ENCODE measurements at places on chromosomes 2 and 18.

- no peak for DNase-seq
Measured at GRCh38 chr2:40752796-40753195, 300.9 kb upstream of the SLC8A1 start.

GRCh38 chr2:42754021-42754775, 9.7 kb downstream of the OXER1 start:
- DNase-seq: no peak

GRCh38 chr2:6626401-6627012, 239.2 kb downstream of the CMPK2 start:
- no peak for DNase-seq

GRCh38 chr2:124001696-124002430, 23.2 kb upstream of the CNTNAP5 start:
- DNase-seq: no peak

GRCh38 chr2:110097506-110098220, 18.0 kb downstream of the MALL start:
- DNase-seq: no peak

GRCh38 chr2:237594514-237594871, 4.0 kb upstream of the RAB17 start:
- no peak for DNase-seq

GRCh38 chr18:79275461-79275860, 120.3 kb upstream of the NFATC1 start:
- DNase-seq: no peak

DNA sequence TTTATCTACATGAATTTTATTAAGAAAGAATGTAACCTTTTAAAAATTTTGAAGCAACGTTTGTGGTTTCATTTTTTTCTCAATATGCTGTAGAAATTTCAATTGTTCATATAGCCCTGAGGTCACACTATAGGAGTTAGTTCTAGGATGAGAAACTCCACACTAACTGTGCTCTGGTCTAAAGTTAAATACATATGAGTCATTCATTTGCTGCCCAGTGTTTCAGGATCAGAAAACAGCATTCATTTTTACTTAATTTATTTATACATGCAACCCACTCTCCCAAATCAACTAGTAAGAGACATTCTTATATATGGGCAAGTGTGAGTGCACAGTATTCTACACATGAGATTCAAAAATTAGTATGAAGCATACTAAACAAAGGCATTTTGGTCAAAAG, 137.9 kb downstream of the DOCK10 start:
- DNase-seq: no peak

DNA sequence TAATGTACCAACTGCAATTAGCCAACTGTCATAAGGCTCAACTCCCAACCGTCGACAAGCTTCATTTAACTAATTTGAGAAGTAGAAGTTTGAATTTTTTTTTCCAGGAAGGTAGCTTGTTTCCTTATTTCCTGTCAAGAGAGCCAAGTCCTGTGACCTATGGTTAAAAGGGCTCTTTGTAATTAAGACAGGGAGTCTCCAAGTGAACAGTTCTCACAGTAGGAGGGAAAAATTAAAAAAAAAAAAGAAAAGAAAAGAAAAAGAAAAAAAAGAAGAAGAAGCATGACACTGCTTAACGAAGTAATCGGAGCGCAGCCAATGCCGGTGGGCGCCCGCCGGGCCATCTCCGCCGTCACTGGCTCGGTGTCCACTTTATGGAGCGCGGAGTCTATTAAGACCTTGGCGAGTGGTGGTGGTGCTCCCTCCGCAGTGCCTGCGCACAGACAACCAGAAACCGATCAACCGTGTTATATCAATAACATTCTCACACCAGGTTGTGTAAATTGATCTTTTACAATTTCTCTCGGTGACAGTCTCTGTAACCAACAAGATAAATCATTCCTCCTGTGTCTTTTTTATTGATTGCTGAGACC, 197.2 kb upstream of the POU3F3 start:
- no peak for DNase-seq

DNA sequence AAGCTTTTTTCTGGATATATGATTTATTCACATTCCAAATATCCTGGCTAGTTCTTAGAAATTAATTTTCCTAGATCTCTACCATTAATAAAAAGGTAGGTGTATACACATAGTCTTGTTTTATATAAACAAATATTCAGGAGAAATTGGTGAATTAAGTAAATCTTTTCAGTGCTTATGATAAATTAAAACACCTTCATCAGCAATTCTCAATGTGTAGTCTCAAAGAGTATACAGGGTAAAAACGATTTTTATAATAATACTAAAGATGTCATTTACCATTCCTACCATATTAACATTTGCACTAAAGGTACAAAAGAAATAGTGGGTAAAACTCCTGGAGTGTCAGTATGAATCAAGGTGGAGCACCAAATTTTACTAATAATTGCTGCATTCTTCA, 40.2 kb downstream of the CERKL start:
- no peak for DNase-seq

DNA sequence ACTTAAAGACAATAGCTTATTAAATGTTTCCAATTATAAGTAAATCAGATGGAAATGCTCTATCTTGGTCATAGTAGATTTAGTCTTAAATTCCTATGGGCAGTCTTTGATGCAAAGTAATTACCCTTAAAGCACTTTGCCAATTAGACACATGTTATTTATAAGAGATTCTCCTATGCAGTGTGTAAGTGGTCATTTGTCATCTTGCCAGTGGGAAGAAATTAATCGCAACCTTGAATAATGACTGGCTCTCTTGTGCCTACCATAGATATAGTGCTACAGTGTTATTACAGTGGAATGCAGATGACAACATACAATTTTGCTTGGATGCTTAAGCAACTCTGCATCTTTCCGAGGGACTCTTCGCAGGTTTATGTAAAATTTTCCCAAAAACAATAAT, 311.0 kb upstream of the THUMPD2 start:
- no peak for DNase-seq

DNA sequence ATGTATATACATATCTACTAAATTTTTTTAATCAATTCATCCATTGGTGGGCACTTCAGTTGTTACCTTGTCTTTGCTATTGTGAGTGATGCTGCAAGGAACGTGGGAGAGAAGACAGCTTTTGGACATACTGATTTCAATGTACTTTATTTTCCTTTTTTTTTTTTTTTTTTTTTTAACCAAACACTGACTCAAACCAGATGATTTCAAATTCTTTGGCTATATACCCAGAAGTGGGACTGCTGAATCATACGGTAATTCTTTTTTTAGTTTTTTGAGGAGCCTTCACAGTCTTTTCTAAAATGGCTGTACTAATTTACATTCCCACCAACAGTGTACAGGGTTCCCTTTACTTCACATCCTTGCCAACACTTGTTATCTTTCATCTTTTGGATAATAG, 204.7 kb downstream of the INSIG2 start:
- no peak for DNase-seq

DNA sequence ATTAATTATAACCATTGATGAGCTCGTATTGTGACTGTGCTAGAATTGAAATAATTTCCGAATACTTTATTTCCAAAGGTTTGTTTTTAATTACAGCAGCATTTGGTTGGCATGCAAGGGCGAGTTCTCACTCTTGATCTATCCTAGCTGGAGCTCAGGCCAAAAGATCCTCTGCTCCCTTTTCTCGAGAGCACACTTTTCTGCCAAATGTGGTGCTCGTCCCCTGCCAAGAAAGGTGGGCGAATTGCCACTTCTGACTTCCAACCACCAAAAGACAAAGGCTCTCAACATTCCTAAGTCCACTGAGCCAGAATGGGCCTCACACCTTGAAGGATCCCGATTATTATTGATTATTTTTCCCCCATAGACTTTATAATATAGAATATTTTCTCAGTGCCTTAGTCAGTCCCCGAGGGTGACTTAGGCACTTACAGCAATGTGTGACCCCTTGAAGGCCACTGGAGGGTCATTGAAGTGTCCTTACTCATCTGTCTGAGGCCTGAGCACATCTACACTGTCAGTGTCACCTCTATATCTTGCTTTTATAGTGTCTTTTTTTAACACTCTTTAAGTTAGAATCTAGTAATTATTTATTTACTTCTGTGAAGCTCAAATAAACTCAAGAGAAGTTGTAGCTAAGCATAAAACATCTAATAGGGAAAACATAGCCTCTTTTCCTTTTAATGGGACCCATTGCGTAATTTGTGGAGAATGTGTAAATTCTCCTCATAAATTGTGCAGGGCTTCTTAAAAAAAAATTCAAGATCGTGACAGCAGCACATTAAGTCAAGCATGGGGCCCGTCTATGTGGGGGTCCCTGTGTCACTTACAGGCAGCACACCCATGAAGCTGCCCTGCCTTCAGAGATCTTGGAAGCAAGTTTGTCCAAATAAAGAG, 98.3 kb downstream of the MEIS1 start:
- DNase-seq: no peak

- DNase-seq: no peak
Measured at GRCh38 chr2:189008555-189009262, 34.5 kb downstream of the COL3A1 start.

DNA sequence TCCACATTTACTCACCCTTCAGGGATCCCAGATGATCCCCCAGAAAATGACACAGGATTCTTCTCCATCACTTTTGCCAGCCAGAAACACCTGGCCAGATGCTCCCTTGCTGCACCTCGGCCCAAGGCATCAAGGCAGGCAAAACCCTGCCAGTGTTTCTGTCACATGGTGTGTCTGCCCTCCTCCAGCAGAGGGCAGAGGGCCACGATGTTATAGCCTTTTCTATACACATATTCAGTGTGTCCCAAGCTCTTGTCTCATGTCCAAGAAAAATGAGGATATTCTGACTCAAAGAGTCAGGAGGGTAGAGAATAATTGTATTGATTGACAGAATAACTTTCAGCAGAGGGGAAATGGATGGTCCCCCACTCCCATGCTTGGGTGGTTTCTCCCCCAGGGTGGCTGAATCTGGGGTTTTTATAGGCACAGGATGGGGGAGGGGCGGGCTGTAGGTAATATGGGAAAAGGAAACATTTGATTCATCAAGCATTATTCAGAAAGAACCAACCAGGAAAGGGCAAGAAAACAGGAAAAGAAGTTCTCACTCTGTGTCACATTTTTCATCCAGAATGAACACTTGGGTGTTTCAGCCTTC, 933.9 kb downstream of the TRIB2 start:
- DNase-seq: no peak

Data from T-helper 2 cell (primary cell).